ENCODE measurements at places on chromosomes 3 and 15.

GRCh38 chr3:10706156-10706739 lies 109.8 kb upstream of the SLC6A11 start:
- DNase-seq: no peak

- DNase-seq: no peak
These were observed 136.6 kb downstream of the KCNAB1 start for GRCh38 chr3:156256945-156257344.

- DNase-seq: no peak
These were observed 26.6 kb downstream of the USP50 start for GRCh38 chr15:50519740-50520425.

DNA sequence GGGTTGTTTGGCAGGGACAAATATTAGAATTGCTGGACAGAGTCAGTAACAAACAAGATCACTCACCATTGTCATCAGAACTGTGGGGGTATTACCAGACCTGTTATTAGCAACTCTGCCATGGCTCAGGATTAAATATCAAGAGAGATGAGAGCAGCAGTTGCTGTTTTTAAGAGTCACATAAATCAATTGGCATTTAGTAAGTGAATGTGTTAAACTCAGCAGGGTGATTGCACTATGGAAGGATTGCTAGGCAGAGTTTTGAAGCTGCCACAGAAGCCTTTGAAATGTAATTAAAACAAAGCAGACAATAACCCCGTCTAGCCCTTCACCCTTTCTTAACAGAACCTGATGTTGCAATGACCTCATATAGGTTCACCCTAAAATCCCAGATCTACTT lies 238.8 kb downstream of the GAP43 start:
- no peak for DNase-seq

- DNase-seq: no peak
These were observed 161.4 kb downstream of the RPLP1 start for GRCh38 chr15:69613988-69614387.

DNA sequence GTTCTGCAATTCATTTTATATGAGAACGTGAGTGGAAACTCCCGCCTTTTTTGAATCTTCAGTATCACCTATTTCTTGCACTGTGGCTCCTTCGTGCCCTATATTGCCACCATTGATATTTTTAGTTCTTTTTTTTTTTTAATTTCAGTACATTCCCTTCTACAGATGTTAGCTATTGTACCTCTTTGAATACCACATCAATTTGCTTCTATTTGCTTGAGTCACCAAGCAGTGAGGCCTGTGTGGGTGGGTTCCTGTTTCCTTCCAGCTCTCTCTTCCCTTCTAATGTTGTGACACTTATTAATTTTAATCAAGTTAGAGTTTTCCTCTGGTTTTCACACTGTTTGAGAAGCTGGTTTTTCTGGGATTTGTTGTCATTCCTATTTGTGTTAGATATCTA lies 8.7 kb downstream of the HACD2 start:
- DNase-seq: no peak

DNA sequence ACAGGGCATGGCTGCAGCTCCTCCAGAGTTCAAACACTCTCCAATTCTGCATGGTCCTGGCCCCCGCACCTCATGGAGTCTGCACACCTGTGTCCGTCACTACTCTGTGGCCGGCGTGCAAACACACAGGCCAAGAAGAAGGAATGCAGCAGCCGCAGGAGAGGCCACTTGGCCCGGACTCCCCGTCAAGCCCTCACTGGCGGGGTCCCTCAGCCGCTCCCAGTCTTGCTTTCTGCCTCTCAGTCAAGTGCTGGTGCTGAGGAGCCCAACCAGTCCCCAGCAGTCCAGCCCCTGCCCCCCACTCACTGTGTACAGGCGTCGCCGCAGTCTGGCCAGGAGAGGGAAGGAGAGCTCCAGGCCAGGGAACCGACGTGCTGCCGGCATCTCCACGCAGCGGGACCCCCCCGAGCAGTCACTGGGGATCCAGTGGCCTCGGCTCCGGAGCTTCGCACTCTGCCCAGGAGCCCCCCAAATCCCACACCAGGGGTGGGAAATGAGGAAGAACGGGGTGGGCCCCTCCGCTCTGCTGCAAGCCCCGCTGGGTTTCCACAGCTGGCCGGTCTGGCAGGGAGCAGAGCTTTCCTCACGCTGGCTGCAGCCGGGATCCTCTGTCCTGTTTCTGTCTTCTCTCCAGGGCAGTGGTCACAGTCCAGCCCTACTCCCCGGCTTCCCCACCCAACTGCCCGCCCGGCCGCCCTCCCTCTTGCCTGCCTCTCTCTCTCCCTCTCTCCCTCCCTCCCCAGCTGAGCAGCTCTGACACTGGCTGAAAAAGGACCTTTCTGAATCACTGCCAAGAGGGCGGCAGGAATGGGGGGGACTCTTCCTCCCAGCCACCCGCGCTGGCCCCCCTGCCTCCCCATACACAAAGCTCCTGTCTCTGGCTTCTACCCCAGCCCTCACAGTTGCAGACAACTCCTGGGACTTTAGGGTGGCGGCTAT lies 16.0 kb downstream of the TNK2 start:
- DNase-seq: no peak

DNA sequence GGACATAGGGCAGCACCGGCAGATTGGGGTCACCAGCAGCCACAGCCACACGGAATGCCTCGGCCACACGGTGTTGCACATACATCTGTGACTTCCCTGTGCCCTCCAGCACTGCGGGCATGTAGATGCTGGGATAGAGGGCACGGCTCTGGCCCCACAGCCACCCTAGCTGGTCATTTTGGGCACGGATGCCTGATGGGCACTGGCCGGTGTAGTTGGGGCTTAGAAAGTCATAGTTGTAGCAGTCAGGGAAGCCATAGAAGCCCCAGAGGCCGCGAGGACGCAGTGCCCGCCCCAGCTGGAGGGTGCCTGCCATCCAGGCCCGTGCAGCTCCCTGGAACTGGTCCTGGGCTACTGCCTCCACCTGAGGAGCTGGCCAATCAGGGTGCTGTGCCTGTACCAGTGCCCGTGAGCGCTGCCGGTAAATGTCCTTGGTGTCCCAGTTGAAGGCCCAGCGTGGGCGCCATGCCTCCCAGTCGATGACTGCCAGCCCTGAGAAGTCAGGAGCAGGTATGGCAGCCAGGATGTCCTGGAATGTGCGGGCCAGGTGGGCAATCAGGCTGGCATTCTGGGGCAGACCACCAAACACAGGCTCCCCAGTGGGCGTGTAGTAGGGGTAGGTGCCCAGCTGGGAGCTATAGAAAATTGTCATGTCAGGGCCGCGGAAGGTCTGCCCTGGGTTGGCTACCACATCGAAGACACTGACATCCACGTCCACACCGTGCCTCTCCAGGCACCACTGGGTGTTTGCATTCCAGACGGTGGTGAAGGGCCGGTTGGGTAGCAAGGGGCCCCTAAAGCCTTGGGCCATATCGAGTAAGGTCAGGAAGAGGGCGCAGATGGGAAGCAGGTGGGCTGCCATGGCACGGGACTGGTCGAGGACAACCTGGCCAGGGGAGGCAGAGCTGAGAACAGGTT lies 1.0 kb downstream of the HYAL1 start:
- no peak for DNase-seq

- no peak for DNase-seq
These were observed 244.5 kb downstream of the FGF12 start for GRCh38 chr3:192482809-192483208.

GRCh38 chr15:24772266-24772665 lies 96.7 kb downstream of the NPAP1 start:
- no peak for DNase-seq

GRCh38 chr3:168100777-168101492 lies 5.2 kb upstream of the GOLIM4 start:
- no peak for DNase-seq

GRCh38 chr3:11805716-11806115 lies 41.0 kb downstream of the TAMM41 start:
- DNase-seq: no peak

- DNase-seq: no peak
These were observed 32.8 kb upstream of the UBE2E2 start for GRCh38 chr3:23170291-23170690.
